ENCODE measurements at places on chromosomes 2 and 18.

- no peak for DNase-seq
Observed at GRCh38 chr2:106187273-106187891, 6.7 kb downstream of the UXS1 start.

- DNase-seq: no peak
Observed at GRCh38 chr2:19667536-19667949, 234.2 kb downstream of the TTC32 start.

GRCh38 chr2:33153008-33153407, 206.3 kb downstream of the LTBP1 start:
- no peak for DNase-seq

- DNase-seq: no peak
Observed at GRCh38 chr2:59217360-59217759, 976.2 kb upstream of the FANCL start.

- no peak for DNase-seq
Observed at GRCh38 chr18:65610939-65611338, 139.9 kb upstream of the CDH7 start.

- DNase-seq: no peak
Observed at GRCh38 chr2:170143045-170143717, 34.8 kb upstream of the MYO3B start.

GRCh38 chr18:45103319-45104048, 422.8 kb downstream of the SETBP1 start:
- DNase-seq: no peak

GRCh38 chr2:222058819-222059445, 239.9 kb downstream of the PAX3 start:
- no peak for DNase-seq

- no peak for DNase-seq
Observed at GRCh38 chr2:62817995-62818713, 112.6 kb downstream of the EHBP1 start.

GRCh38 chr2:237859533-237860272, at the start of gene RAMP1:
RAMP1 (plus strand) TSS chr2:237859623; CDS start chr2:237859676, 53 bp downstream.
- no peak for DNase-seq

GRCh38 chr2:170157025-170157684, 20.8 kb upstream of the MYO3B start:
- DNase-seq: no peak

GRCh38 chr2:102126169-102126568, 16.4 kb upstream of the IL1R1 start:
- no peak for DNase-seq

GRCh38 chr2:138490673-138491494, 10.7 kb upstream of the SPOPL start:
- DNase-seq: no peak

- DNase-seq: no peak
Observed at GRCh38 chr2:161847910-161848309, 223.7 kb downstream of the SLC4A10 start.

- no peak for DNase-seq
Observed at GRCh38 chr2:32553829-32554432, 73.9 kb upstream of the TTC27 start.

DNA sequence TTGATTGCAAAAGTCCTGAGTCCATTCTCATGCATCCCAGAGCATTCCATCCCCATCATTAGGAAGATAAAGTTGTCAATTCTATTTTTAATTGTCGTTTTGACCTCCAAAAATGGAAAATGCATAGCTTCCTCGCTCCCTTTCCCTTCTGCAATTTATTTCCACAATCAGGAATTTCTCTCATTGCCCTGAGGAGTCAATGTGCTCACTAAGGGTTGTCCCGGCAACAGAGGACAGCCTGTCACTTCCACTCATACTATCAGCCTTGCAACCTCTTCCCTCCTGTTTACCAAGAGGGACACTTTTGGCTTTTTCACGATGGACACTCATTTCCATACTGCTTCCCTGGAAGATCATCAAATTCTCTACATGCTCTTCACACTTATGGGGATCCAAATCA, 164.8 kb downstream of the MYO5B start:
- DNase-seq: no peak

DNA sequence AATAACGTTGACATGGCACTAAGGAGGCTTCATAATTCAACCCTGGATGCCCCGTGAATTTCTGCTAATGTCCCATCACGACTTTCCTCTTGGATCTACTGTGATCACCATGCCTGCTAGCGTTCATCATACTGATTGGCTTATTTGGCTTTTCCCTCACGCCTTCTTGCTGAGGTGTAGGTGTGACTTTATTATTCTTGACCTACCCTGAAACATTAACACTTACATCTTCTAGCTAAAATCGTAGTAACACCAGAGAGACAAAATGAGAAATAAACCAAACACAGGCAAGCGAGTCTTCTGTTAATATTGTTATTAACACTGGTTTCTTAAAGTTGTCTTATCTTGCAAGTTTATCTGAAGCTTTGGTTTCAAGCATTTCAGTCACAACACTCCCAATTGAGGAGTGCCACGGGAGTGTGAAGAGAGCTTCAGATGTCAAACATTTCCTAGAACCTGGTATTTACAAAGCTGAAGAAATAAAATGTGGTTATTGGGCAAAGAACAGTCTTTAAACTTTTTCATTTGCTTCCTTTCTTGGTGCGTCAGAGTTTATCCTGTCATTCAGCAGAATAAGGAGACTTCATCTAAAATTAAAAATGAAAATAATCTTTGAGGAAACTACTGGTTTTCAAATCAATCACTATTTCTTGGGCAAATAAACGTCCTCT, 15.4 kb upstream of the STAT1 start:
- no peak for DNase-seq

GRCh38 chr18:8930990-8931616, 171.4 kb upstream of the NDUFV2 start:
- no peak for DNase-seq

DNA sequence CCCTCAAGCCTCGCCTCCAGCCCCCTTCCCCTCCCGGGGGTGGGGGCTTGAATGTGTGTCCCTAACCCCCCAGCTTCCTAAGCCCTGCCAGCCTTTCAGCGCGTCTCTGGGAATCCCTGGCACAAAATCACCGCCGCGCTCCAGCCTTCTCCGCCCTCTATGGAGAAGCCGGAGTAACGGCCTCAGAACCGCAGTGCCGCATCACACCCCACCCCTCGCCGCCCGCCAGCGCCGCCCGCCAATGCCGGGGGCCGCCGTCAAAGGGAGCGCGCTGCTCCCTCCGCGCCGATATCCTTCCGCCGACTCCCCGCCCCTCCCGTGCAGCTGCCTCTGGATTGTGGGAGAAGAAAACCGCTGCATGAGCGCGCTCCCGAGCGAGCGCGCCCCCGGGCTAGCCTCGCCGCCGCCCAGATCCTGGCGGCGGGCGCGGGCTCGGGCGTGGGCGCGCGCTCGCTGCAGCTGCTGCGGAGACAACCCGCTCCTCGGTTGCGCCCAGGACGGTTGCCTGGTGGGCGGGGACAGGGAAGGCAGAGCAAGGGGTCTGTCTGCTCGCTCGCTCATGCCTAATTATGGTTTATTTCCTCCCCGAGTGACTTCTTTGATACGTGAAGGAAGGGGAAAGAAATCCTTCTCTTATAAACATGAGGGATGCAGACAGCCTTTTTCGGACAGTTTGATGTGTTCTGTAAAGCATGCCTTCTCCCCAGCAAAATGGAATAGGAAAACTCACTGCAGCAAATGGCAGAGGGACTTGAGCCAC, at the start of gene CCDC88A:
Gene CCDC88A (minus strand): TSS at position 178 of the 760 bp plus-strand sequence. CDS start 777 bp downstream, outside the sequence.
- peak; percentile 73 for DNase-seq

DNA sequence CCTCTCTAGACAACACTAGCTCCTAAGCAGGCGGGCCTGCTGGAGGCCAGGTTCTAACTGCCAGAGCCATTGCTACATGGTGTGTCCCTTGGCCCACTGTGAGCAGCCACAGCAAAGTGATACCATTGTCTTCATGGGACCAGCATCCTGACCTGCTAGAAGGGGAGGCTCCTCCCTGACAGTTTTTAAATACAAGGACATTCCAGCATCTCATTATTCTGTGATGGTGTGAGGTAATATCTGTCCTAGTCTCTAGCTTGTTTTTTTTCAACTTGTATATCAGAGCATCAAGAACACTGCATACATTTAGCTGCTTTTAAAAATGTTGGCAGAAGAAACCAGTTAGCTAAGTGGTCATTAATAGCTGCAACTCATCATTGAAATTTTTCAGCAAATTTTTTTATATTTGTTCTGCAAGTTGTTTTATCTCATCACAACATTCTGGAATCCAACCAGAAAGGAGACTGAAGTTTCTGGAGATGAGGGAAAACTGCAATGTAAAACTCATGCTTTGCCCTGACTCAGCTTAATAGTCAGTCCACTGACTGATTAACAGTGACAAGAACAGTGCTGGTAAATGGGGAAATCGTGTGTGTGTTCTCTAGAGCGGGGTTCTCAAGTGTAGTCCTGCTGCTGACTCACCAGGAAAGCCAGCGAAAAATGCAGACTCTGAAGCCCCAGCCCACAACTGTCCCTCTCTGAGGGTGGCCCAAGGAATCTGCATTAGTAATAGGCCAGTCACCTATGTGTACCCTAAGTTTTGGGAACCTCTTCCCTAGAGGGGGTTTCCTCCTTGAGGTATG, 17.8 kb downstream of the MAPRE3 start:
- no peak for DNase-seq

DNA sequence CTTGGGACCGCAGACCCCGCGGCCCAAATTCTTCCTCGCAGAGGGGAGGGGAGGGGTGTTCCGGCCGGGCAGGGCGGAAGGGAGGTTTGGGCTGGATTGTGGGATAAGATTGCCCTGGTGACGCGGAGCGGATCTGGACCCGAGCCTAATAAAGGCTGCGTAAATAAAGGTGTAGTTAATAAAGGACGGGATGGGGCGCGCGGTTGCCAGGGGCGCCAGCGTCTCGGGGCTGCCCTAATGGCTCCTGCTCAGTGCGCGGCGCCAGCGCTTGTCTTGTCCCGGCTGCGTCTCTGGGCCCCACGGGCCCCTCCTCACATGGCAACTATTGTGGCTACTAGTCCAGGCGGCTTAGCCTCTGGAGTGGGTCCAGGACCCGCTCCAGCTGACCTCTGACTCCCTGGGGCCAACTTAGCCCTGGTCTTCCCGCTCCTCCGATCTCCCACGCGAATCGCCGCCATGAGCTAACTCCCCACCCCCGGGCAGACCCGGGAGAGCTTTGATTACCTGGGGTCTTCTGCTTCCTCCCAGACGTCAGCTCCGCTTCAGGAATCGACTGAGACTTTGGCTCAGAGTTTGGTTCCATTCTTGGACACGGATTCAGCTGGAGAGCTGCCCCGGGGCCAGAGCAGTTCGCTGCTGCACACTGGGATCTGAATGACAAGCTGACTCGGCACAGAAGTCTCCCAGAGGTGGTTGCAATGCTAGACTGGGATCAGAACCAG, 36.5 kb downstream of the SLC25A52 start:
- no peak for DNase-seq

GRCh38 chr2:203533676-203534591, 1.2 kb downstream of the RAPH1 start:
- DNase-seq: no peak

- DNase-seq: no peak
Observed at GRCh38 chr2:80579756-80580155, 275.2 kb upstream of the LRRTM1 start.

- DNase-seq: no peak
Observed at GRCh38 chr18:25349131-25349925, 2.6 kb downstream of the ZNF521 start.

DNA sequence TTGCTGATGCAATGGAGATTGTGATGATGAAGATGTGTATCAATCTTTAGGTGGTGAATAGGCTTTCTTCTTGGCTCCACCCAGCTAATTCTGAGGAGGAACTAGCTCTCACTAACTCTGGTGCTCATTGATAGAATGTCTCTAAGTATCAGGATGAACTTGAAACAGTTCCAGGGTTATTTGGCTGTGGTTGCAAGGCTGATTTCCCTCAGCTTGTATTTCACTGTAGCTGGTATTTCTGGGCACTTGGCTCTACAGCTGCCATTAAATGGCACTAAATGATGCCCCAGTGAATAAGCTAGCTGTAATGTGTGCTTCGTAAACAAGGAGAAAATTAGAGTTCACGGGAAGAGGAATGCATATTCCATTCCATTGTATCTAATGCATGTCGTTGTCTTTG, 241.2 kb downstream of the RPIA start:
- no peak for DNase-seq

DNA sequence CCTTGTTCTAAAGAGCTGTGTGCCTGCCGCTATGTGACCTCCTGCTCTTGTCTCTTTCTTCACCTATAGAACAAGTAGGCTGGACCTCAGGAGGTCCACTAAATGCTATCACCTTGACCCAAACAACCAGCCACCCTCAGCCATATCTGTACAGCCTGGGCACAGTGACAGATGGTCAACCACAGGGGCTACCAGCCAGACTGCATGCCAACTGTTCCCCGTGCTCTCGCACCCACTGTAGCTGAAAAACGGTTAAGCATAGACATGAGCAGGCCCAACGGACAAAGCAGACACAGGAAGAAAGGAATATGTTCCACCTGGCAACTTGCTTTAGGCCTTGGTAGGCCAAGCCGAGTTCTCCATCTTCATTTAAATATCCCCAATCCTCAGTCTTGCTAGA, 43.2 kb upstream of the ACAA2 start:
- no peak for DNase-seq

DNA sequence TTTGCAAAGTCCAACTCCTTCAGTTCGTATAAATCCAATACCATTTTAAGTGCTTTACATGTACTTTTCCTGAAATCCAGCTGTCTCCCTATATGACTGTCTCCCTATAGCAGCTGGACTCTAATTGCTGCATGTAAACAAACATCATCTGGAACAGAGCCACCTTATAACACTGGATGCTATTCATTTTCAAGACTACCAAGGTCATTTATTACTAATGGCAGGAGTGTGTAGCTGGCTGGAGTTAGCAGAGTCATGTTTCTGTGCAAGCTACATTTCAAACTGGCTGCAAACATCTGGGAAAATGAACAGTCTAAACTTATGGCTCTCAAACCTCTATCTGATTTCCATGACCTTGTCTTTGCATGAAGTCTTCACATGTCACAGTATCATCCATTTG, 575.2 kb downstream of the PIK3C3 start:
- DNase-seq: no peak

DNA sequence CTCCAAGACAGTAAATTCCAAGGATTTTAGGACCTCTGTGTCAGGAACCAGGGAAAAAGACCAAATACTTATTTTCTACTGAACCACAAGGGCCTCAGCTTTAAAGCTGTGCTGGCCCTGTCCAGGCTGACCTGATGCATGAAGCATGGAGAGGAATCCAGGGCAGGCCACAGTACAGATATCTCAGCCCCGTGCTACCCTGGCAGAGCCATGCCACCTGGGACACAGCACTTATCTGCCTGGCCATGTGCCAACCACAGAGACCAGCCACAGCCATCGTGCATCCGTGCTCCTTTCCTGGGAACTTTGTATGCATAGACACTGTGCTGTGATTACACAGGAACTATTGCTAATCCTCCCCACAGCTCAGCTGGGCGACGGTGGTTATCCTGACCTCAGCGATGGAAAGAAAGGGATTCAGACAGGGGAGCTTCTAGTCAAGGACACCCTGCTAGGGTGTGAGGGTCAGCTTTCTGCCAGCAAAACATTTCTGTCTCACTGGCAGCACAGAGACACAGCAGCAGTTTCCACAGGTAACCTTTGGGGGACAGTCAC, 687.4 kb upstream of the ID2 start:
- DNase-seq: no peak

GRCh38 chr18:7626922-7627440, 59.9 kb downstream of the PTPRM start:
- no peak for DNase-seq

GRCh38 chr2:240442891-240443715, 7.6 kb downstream of the GPC1 start:
- DNase-seq: no peak

GRCh38 chr2:231781798-231782726, 980 bp upstream of the PDE6D start:
- no peak for DNase-seq
